Activated T-helper 1 cell treated with anti-CD3 and anti-CD28 coated beads, Interleukin-12 subunit alpha, Interleukin-12 subunit beta, Interleukin-2, Interleukin-4 antibody, amounts not matched to agents 30 ng/mL and 10 ng/mL and 1 ng/mL, durations not matched to agents 14 hours and 24 hours and 36 hours (primary cell): ENCODE measurements at places on chromosomes 16 and 17.

GRCh38 chr16:68049449-68049848 is 26.4 kb downstream of the DUS2 start:
- peaks cover 5% of the 10 kb centered on the region for H3K4me1 ChIP-seq
- peaks cover 43% of the 10 kb centered on the region for H3K36me3 ChIP-seq
- no peak overlapping the region for H3K4me3 ChIP-seq

DNA sequence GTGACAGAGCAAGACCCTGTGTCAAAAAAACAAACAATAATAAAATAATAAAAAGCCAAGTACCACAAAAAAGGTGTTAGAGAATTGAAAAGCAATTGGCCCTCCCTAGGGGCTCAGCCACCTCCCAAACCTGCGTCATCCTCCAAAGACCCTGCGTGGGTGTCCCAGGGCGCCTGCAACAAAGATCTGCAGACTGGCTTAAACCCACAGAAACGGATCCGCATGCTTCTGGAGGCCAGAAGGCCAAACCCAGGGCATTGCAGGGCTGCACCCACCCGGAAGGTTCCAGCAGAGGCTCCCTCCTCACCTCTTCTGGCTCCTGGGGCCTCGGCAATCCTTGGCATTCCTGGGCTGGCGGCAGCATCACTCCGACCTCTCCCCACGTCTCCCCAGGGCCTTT is 1.5 kb downstream of the ENPP7 start:
- H3K36me3 ChIP-seq: no peaks in the 10 kb centered on the region
- no peak overlapping the region for H3K4me3 ChIP-seq
- H3K27ac ChIP-seq: no peak overlapping the region
- DNase-seq: no peak
- peaks cover 9% of the 10 kb centered on the region for H3K4me1 ChIP-seq

DNA sequence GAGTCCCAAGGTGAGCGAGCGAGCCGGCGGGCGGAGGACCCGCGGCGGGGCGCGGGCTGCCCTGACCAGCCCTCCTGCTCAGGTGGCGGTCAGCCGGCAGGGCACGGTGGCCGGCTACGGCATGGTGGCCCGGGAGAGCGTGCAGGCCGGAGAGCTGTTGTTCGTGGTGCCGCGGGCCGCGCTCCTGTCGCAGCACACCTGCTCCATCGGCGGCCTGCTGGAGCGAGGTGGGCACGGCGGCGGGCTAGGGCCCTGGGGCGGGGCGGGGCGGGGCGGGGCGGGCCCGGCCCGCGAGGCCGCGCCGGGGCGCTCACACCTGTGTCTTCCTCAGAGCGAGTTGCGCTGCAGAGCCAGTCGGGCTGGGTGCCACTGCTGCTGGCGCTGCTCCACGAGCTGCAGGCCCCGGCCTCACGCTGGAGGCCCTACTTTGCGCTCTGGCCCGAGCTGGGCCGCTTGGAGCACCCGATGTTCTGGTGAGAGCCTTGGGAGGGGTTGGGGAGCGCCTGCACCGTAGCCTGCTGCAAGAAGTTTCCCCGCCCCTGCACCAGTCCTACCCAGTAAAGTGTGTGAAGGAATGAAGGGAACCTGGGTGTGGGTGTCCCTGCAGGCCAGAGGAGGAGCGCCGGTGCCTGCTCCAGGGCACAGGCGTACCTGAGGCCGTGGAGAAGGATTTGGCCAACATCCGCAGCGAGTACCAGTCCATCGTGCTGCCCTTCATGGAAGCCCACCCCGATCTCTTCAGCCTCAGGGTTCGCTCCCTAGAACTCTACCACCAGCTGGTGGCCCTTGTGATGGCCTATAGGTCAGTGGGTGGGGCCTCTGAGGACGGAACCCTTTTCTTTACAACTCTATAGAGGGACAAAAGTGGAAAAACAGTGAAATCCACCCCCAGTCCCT is 802 bp downstream of the SETD6 start:
- H3K36me3 ChIP-seq: peaks cover 35% of the 10 kb centered on the region
- H3K4me3 ChIP-seq: peak overlapping the region; percentile 92
- DNase-seq: no peak
- H3K27ac ChIP-seq: peak overlapping the region; percentile 83
- no peaks in the 10 kb centered on the region for H3K27me3 ChIP-seq

DNA sequence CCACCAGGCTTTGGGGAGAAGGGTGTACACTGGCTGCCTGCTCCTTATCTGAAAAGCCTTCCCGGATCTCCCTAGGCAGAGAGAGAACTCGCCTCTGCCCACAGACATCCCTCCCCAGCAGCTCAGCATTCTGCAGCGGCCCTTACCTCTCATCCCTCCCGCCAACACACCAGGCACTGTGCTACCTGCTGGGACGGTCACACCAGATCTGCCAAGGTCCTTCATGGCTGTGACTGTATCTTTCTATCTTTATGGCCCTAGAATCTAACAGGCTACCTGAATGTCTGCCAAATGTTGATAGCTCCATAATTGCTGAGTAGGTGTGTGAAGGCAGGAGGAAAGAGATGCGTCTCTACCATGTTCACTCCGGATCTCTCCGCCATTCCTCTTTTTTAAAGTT is 7.9 kb downstream of the TSNAXIP1 start:
- no peaks in the 10 kb centered on the region for H3K36me3 ChIP-seq
- peaks cover 9% of the 10 kb centered on the region for H3K27me3 ChIP-seq
- peaks cover 8% of the 10 kb centered on the region for H3K4me1 ChIP-seq
- H3K27ac ChIP-seq: no peak overlapping the region
- no peak overlapping the region for H3K4me3 ChIP-seq

DNA sequence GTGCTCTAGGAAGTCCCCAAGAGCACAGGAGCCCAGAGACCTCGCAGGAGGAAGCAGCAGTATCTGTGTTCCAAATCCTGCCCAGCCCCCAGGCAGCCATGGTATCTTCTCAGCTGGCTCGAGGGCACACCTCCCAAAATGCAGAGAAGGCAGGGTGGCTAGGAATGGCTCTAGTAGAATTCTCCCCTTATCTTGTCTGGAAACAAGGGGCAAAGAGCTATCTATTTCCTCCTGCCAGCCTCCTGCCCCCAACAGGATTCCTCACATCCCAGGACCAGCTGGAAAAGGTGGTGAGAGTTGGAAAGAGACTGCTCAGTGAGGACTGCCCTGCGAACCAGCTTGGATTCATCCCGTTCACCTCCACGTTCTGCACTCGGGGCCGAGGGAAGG is 8.6 kb upstream of the TSPOAP1 start:
- peaks cover 2% of the 10 kb centered on the region for H3K27me3 ChIP-seq
- H3K4me1 ChIP-seq: peaks cover 55% of the 10 kb centered on the region
- peak overlapping the region; percentile 99 for H3K27ac ChIP-seq
- DNase-seq: peak; percentile 44
- H3K36me3 ChIP-seq: peaks cover 28% of the 10 kb centered on the region

- no peaks in the 10 kb centered on the region for H3K36me3 ChIP-seq
- no peaks in the 10 kb centered on the region for H3K4me1 ChIP-seq
- H3K27ac ChIP-seq: no peak overlapping the region
- peaks cover 23% of the 10 kb centered on the region for H3K27me3 ChIP-seq
These were observed 42.6 kb downstream of the TRARG1 start for GRCh38 chr17:1322014-1322428.

DNA sequence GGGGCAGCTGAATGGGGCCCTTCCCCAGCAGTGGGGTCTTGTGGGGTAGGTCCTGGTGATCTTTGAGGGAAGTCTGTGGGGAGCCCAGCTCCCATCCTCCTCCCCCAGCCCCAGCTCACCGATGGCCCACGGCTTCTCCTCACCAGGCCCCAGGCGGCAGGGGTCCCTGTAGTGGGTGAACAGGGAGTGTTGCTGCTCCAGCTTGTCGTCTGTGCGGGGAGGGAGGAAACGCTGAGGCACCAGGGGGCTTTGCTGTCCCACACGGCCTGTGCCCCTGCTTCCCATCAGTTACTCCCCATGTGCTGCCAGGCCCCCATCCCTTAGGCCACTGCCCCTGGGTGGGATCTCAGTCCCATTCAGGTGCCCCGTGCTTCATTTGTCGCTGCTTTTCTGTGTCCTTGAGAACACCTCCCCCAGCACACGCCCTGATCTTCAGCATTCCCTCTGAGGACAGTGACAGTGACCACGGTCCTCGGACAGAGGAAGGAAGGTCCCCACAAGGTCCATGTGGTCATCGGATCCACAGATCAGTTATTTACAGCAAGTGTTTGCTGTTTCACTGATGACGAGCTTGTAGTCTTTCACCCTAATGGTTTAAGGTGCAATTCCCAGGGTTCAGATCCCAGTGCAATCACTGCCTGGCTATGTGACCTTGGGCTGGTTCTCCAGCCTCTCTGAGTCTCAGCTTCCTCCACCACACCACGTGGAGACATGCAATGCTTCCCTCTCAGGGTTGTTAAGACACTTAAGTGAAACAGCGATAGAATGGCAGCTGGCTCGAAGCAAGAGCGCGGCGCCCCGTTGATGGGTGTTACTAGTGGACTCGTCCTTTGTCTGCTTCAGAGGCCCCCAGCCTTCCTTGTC is 53.1 kb downstream of the PRMT7 start:
- DNase-seq: no peak
- H3K36me3 ChIP-seq: peaks cover 11% of the 10 kb centered on the region
- no peak overlapping the region for H3K4me3 ChIP-seq
- peaks cover 22% of the 10 kb centered on the region for H3K27me3 ChIP-seq
- H3K27ac ChIP-seq: no peak overlapping the region
